ENCODE measurements at places on chromosomes 5 and 9.
A peak's percentile ranks its signal among the peaks of the same experiment; 100 is the strongest.

DNA sequence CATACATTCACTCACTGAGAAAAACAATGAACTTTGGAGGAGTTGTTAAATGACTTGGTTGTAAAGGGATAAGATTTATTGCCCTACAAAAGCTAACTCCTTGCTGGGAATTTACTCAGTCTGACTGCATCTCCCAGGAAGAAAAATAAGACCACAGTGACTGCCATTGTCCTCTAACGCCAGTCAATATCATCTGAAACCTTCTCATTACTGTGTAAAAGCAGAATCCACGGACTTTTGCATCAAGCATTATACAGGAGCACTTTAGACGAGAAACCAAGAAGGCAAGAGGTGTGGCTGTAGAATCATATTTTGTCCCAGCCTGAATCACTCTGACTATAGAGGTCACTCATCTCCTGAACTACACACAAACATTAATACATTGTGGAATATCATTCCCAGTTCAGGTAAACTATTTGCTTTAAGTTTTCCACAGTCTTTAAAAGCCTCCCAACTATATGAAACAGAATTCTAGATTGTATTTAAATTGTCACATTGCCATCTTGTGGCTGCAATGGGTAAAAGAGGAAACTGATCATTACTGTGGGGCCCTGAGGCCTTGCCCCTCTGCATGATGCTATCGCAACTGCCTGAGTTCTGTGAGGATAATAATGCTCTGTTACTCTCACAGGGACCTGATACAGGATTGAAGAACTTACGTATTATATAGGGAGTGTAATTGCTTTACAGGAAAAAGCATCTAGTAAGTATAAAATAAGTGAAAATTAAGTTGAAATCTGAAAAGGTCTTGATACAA is 142.9 kb downstream of the SLCO4C1 start:
- DNase-seq: no peak

DNA sequence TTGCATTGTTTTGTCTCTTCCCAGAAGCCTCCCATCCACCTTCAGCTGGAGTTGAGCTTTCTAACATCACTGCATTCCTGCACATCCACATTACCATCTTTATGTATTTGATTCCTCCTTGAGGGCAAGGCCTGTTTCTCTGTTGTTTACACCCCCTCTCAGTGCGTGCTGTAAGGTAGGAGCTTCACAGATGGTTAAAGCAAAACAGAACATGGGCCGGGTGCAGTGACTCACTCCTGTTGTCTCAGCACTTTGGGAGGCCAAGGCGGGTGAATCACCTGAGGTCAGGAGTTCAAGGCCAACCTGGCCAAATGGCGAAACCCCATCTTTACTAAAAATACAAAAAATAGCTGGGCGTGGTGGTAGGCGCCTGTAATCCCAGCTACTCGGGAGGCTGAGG is 110.9 kb downstream of the KCNIP1 start:
- no peak for DNase-seq

- DNase-seq: no peak
Observed at GRCh38 chr9:128643519-128644300, 12.9 kb downstream of the DYNC2I2 start.

- DNase-seq: no peak
Observed at GRCh38 chr5:136236479-136237083, 43.6 kb upstream of the SMIM32 start.

DNA sequence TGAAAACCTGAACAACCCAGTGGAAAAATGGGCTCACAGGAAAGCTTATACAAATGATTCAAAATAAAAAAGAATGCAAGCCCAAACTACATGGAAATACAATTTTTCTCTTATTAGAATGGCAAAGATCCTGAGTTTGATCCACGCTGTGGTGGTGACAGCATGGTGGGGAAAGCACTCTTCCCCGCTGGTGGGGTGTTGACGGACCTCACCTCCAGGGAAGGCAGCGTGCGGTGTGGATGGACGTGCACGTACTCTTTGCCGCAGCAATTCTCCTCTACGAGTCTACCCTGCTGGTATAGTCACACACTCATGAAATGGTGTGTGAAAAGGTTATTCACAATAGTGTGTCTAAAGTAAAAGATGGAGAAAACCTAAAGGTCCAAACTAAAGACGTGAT is 5.9 kb upstream of the ZFP62 start:
- DNase-seq: no peak

GRCh38 chr5:142255831-142256230 is 69.0 kb downstream of the SPRY4 start:
- DNase-seq: no peak

GRCh38 chr5:74638970-74639806 is 1.3 kb downstream of the ENC1 start:
- no peak for DNase-seq

DNA sequence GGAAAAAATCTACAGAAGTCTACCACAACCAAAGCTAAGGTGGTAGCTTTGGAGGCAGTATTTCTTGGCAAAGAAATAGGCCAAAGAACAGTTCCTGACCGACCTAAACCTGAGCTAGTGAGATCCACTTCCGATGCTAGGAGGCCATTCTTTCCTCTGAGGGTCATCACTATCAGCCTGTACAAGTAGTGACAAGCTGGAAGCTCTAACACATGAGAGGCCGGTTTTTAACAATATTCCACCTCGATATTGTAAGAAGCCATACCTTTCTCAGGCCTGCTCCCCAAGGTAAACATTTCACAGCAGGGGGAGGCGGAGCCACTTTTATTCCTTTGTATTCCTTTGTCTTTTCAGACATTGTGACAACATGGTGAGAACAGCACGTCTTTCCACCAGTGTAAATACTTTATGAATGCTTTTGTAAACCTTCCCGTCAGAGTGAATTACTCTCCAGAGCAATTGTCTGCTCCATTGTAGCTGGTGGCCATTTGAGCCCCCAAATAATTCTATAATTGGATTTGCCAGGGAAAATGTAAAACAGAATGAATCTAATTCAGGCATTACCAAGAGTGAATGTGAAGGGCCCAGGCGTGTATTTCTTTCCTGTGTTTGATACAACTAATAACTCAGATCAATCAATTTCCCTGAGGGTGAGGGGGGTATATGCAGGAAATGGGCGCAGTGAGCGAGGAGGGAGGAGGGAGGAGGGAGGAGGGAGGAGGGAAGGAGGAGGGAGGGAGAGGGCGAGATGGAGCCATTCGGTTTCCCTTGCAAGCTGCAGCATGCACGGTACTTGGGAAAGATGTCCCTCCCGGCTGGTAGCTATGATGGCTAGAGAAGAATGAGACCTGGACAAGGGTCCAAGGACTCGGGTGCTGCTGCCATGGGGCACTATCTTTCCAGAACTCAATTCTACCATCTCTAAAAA is 166.6 kb downstream of the CDK5RAP2 start:
- no peak for DNase-seq

DNA sequence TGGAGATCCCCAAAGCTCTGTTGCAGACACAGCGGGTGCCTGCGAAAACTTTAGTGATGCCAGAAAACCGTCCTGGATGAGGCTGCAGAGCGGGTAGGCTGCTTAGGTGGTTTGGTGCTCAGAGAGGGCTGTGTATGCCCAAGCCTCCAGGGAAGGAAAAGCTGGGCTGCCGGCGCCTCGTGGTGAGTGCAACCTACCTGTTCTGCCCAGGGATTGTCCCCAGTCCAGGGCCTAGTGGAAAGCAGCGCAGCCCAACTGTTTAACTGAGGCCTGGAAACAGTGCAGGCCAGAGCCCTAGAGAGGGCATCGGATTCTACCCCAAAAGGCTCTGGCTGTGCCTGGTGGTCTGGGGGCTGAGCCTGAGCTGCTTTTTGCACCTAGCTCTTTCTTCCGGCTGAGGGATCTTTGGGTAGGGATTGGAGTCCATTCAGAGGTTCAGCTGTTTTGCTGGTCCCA is 2.8 kb downstream of the LMX1B start:
- DNase-seq: no peak

DNA sequence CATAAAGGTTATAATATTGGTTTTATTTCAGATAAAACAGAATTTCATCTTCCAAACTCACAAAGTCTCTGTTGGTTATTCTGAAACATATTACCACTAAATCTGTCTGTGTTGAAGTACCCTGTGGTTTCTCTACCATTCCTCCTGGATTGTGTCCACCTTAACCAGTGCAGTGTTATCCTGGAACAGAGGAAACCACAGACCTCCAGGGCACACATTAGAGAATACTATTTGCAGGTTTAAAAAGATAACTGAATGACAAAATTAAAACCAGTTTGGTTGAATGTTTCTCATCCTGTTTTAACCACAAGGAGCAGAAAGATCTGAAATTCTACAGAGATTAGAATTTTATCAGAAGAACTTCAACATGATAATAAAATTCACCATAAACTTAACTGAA is 251.8 kb downstream of the CWC27 start:
- no peak for DNase-seq

- no peak for DNase-seq
Observed at GRCh38 chr5:88825584-88826315, 57.2 kb downstream of the MEF2C start.

DNA sequence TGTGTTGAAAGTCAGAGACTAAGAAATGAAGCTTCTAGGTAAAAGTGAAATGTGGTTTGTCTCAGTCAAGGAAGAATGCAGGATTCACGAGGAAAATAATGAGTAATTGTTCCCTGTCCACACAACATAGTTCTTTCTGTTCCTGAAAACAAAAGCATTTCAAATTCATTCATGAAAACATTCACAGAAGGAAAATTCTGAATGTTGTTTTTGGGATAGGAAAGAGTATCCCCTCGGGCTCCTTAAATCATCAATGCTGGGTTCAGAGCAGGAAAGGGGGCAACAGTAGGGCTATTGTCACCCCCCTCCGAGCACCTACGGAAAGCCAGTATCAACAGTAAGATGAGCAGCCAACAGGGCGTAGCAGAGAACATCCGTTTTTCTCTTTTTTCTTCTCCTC is 769.9 kb upstream of the ADAMTS16 start:
- no peak for DNase-seq

DNA sequence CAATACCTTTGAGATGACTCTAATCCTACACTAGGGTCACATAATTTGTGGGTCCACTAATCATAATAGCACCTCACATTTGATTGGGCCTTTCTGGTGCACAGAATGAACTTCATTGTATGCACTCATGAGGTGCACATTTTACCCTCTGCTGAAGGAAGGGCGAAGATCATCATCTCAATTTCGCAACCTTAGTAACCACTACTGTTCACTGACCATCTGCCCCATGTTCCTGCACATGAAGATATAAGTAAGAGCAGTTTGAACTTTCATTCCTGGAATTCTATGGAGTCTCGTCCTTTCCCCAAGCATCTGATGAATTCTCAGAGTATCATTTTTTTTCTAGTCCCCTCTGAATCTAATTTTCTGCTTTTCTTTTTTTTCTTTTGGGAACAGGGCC is 21.2 kb downstream of the GAS1 start:
- no peak for DNase-seq

DNA sequence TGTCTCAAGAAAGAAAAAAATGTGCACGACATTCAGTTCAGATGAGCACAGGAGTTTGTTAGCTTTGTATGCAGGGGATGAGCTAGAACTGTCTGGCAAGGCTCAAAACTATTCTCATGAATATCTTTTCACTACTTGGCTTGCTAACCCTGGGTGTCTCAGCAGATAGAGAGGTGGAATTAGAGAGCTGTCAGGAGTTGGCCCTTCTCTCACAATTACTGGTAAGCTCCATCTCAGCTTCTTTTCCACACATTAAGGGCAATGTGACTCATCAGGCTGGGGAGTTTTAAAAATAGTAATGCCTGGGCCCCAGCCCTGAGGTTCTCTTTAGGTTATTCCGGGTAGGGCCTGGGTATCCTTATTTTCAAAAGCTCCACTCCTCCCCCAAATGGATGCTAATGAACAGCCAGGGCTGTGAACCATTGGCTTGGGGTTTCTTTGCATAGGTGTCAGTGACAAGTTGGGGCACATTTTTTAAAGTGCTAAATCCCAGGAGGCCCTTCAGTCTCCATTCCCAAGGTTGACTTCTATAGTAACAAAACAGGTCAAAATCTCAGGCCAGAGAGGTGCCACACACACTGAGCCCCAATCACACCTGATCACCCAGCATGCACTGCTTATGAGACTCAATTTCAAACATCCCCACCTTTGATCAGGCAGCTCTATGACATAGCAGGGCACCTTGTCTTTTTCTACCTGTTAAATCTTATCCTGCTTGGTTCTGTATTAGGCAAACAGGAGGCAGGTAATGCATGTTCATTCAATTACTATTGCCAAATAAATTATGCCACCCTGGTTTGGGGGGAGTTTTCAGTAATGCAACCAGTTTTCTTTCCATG is 239.7 kb upstream of the DAP start:
- DNase-seq: no peak

DNA sequence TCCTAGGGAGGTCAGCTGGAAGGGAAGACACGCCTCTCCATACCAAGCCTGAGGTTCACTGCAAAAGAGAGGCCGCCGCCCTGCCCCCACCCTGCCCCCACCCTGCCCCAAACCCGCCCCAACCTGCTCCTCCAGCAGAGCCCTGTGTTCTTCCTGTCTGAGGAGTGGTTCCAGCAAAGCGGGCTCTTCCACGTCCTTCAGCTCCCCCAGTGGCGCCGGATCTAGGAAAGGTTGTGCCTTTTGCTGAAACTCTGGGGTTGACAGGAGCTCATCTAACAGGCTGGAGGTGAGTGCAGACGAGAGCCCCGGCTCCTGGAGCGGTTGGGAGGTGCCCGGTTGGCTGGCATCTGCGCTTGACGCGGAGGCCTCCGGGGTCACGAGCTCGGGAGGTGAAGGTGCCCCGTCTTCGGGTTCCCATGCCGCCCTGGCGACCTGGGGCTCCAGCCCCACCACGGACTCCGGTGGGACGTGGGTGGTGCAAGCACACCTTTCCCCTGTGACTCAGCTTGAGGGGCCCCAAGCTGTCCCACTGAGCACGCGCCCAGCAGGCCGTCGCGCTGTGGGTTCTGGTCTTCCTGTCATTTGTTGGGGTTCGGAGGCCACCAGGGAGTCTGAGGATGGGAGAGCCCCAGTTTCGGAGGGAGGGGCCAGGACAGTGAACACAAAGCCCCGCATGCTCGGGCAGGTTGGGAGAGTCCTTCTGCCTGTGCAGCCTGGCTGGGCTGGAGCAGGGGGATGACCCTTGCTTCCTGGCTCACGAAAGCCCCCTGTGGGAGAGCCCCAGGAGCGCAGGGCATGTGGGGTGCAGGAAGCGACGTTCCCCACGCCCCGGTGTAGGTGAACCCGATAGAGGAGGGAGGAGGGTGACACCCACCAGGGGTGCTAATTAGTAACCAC is 1467.1 kb downstream of the FOXD4L5 start:
- peak; percentile 74 for DNase-seq

DNA sequence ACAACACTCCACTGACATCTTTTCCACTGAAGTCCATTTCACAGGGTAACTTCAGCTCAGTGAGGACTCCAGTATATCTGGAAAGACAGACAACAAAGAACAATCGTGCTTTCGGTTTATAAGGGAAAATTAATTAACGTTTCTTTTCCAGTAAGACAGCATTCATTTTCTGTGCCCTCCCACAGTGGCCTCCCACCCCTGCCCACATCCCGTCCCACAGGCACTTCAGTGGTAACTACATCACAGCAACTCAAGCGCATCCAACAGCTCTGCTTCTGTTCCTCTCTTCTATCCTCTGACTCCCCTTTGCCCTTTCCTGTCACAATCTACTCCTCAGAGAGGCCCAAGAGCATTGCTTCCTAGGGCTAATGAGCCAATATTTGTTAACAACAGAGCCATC is 40.3 kb downstream of the GLDC start:
- no peak for DNase-seq

Data from effector memory CD8-positive, alpha-beta T cell (primary cell).